ENCODE measurements at places on chromosomes 1 and 21. TPM values are rescaled to one million over a fixed set of nuclear protein-coding genes. Genes with fewer than 3 reads are reported as not detected.

DNA sequence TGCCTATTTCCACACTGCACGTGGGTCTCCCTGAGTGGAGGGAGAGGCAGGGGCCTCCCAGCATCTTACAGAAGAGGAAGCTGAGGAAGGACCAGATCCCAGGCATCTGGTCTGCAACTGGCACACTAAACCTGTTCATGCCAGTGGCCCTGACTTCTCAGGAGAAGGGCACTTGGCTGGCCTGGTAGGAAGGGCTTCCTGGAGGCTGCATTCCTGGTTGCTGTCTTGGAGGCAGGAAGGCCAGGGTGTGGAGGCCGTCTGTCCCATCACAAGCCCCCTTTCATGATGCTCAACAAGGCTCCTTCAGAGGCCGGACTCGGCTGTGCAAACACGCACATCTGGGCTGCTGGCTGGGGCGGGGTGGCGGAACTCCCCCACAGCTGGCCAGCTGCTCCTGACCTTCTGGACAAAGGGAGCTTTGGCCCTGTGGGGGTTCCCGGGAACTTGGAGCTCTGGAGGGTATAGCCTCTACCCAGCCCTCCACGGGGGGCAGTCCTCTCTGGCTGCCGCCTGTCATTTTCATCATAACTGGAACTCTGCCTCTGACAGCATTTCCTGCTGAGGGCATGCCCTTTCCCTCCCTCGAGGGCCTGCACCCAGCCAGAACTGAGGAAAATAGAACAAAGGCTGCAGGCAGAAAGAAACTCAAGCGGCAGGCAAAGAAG, 39.2 kb upstream of the POU3F1 start:
- DNase-seq, result no peak
- no peaks in the 10 kb centered on the region for H3K27me3 ChIP-seq
- no peak overlapping the region for H3K4me3 ChIP-seq
- H3K36me3 ChIP-seq, result no peaks in the 10 kb centered on the region

DNA sequence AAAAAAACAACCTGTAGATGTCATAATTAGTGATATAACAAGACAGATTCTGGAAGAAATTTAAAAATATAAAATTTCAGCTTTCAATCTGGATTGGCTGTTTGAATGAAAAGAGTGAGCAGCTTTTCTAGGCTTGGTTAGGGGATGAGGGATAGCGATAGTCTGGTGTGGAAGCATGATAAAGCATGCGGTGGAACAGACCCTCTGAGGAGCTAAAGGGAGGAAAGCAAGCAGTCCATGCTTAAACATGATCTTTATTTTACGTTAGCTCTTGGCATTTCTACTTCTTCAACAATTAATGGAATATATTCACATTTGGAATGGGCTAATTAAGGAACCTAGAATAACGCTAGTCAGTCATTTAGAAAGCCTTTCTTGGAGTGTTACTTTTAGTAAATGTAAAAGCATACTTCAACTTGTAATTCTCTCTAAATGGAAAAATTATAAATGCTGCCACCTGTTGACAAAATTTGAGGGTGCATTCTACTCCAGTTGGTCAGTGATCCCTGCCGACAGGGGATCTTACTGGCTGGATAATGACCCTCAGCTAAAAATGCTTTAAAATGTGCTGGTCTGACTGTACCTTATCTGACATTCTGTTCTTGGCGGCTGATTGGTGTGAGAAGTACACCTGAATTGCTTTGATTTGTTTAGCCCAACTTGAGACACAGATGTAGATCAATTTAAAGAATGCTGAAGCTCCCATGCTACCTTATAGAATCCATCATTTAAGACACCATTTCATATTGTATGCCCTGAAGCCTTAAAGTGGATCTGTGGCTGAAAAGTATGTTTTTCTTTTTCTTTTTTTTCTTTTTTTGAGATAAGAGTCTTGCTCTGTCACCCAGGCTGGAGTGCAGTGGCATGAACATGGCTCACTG, 61.2 kb downstream of the AK4 start:
- DNase-seq, result peak; percentile 28
- H3K36me3 ChIP-seq, result no peaks in the 10 kb centered on the region
- H3K27ac ChIP-seq, result no peak overlapping the region
- no peak overlapping the region for H3K4me3 ChIP-seq

DNA sequence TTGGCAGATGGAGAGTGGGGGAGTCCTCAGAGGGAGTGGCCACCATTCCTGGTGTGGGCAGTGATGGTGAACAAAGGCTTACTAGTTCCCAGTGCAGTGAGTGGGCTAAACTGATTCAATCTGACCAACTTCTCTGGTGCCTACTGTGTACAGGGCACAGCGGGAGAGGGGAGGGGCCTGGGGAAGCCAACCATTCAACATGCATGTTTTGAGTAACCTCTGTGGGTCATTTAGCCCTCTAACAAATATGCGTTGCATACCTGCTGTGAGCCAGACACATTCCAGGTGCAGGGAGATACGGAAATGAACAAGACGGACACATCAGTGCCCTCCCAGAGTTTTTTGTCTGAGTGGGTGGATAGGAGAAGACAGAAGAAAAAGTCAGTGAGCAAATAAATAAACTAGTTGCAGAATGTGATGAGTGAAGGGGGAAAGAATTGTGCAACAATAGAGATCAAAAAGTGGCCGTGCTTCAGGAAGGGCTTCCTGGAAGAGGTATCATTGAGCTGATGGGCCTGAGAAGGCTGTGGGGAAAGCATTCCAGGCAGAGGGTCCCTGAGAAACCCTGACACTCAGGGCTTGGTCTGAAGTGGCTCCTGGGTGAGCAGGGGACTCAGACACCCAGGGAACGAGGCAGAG, 78.8 kb downstream of the EPHB2 start:
- H3K27me3 ChIP-seq, result no peaks in the 10 kb centered on the region
- H3K36me3 ChIP-seq, result no peaks in the 10 kb centered on the region
- no peaks in the 10 kb centered on the region for H3K4me1 ChIP-seq
- no peak for DNase-seq

GRCh38 chr1:201096041-201096461, 16.2 kb downstream of the CACNA1S start:
- H3K36me3 ChIP-seq, result no peaks in the 10 kb centered on the region
- H3K27ac ChIP-seq, result no peak overlapping the region
- no peak for DNase-seq
- H3K27me3 ChIP-seq, result peaks cover 3% of the 10 kb centered on the region
- H3K4me1 ChIP-seq, result no peaks in the 10 kb centered on the region
- no peak overlapping the region for H3K4me3 ChIP-seq

DNA sequence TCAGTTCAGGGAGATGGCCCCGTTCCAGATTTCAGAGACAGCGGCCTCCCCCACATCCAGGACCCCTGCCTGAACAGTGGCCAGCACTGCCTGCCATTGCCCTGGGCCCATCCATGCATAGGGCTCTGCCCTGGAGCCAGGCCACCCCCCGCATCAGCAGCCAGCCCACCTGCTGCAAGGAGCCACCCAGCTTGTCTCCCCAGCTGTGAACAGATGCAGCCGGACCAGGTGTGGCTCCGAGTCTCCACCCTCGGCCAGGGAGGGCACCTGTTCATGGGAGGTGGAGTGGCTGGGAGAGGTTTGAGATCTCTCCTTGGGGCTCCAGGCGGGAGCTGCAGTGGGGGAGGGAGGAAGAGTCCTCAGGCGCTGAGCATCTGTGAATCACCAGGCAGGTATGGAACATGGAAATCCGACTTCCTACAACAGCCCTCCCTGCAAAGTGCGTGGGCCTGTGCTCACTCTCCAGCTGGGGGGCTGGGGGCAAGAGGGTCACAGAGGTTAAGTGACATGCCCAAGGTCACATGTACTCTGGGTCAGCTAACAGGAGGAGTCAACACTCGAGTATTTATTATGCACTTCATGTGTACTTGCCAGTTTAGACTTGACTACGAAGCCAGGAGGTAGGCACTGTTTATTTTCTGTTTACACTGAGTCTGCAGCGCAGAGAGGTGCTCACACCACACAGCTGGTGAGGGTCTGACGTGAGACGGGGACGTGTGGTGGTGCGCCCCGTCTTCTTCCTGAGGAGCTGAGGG, 4.8 kb upstream of the HES5 start:
- DNase-seq, result peak; percentile 9
- H3K27ac ChIP-seq, result no peak overlapping the region
- peaks cover 49% of the 10 kb centered on the region for H3K27me3 ChIP-seq
- no peaks in the 10 kb centered on the region for H3K36me3 ChIP-seq

Gene NR1I3
- not detected for total RNA-seq

Gene ANGPTL3
- total RNA-seq, result not detected

All from B cell (primary cell).